ENCODE measurements at places on chromosomes 2 and 18.

- DNase-seq = no peak
Measured at GRCh38 chr2:111923276-111923804, 24.9 kb downstream of the MERTK start.

- no peak for DNase-seq
Measured at GRCh38 chr2:175233135-175233719, 51.7 kb upstream of the ATP5MC3 start.

GRCh38 chr18:36761186-36761698 is 67.6 kb downstream of the TPGS2 start:
- DNase-seq = no peak

DNA sequence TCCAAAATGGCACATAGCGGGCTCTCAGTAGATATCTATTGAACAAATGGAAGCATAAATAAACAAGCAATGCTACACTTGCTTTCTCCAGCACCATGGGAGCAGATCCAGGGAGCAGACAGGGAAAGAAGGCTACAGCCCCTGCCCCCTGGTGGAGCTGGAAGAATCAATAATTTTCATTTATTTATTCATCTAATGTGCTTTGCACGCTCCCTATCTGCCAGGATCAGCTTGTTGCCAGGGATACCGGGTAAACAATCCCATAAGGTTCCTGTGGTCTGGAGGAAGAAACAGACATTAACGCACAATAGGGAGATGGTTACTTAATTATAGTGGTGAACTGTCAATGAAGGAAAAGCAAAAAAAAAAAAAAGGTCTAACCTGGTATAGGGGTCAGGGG is 40.1 kb upstream of the CLASP1 start:
- DNase-seq = no peak
